RWPE1 (cell line): ENCODE measurements at places on chromosomes 16 and 17.

- DNase-seq: no peak
Measured at GRCh38 chr16:67397812-67398545, 4.7 kb upstream of the TPPP3 start.

DNA sequence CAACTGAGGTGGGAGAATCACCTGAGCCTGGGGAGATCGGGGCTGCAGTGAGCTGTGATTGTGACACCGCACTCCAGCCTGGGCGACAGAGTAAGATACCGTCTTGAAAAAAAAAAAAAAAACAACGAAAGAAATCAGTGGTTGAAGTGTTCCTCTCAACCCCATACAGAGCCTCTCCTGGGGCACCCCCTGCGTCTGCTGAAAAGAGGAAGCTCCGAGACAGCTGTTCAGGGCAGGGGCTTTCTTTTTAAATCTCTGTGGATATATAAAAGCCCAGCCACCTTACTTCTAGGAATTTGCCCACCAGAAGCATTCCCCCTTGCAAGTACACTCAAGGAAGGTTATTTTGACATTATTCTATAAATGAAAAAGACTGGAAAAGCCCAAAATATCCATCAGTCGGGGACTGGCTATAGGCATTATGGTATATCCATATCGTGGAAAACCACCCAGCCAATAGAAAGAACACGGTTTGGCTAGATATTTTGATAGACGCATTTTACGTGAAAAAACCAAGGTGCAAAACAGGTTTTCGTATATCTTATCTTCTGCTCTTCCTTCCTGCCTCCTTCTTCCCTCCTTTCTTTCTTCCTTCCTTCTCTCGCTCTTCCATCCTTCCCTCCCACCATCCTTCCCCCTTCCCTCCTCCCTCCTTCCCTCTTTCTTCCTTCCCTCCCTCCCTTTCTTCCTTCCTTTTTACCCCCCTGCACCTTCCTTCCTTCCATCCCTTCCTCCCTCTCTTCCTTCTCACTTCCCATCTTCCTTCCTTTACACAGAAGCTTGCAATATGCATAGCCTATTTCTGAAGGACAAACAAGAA lies 9.2 kb upstream of the CCL22 start:
- no peak for DNase-seq

DNA sequence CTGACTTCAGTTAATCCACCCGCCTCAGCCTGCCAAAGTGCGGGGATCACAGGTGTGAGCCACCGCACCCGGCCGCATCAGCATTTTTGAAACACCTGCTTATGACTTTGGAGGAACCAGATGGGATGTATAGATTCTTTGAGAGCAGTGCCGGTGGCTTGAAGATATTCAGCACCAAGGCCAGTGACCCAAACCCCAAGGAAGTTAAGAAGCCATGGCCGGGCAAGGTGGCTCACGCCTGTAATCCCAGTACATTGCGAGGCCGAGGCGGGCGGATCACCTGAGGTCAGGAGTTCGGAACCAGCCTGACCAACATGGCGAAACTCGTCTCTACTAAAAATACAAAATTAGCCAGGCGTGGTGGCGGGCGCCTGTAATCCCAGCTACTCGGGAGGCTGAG lies 43.9 kb downstream of the TRARG1 start:
- no peak for DNase-seq

GRCh38 chr16:7398536-7398935 lies 65.9 kb downstream of the RBFOX1 start:
- no peak for DNase-seq

GRCh38 chr17:27345141-27345904 lies 51.4 kb downstream of the WSB1 start:
- no peak for DNase-seq
